ENCODE measurements at places on chromosomes 16 and 17.
A peak's percentile ranks its signal among the peaks of the same experiment; 100 is the strongest.

DNA sequence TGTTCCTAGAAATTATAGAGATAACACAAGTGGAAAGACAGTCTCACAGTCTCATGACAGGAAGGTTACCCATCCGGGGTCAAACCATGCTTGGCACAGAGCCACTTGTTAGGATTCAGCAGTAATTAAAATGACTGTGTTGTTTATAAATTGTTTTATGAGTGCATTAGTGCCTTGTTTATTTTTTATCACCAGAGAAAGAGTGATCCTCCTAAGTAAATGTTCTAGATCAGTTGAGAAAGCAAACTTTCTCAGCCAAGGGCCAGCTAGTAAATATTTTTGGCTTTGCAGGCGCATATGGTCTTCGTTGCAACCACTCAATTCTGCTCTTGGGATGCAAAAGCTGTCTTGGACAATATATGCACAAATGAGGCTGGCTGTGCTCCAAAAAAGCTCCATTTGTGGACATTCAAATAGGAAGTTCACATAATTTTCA is 253.9 kb upstream of the CACNG5 start:
- no peak for DNase-seq

- no peak for DNase-seq
These were observed 1345.8 kb downstream of the CDH11 start for GRCh38 chr16:63776034-63776433.

GRCh38 chr16:66901626-66902025 is 17.1 kb downstream of the CDH16 start:
- peak; percentile 86 for DNase-seq

GRCh38 chr17:16994631-16995030 is 22.7 kb upstream of the TNFRSF13B start:
- no peak for DNase-seq

- DNase-seq, result peak; percentile 88
These were observed 19.8 kb downstream of the SMTNL2 start for GRCh38 chr17:4604111-4604644.

DNA sequence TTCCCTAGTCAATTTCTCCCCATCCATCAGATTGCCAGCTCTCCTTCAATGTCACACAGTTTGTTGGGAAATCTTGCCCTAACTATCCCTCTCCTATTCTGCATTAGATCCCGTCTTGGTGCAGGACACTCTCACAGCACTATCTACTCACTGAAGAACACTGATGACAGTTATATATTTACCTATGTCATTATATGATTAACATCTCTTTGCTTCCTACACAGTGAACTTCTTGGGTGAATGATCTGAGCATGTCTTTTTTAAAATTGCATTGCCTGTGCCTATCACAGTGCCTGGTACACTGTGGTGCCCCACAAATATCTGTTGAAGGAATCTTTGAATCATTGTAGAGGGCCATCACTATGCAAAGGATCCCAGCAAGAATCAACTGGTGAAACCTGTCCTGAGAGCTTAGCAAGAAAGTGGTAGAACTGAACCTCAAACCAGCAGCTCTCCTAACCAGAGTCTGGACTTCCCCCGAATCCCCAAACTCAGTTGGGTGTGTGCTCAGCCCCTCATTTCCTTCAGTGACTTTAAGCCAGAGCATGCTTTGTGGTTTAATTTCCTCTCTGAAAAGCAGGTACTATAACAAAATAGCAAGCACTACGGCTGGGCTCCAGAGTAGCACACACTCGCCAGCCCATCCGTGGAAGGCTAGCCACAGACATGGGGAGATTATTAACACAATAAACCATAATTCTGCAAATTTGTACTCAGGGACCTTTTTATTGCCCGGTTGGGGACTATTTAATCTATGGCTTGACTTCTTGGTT is 680.7 kb upstream of the SALL1 start:
- DNase-seq, result no peak

- DNase-seq, result no peak
These were observed 110.7 kb upstream of the HLF start for GRCh38 chr17:55154101-55154500.

GRCh38 chr17:72137161-72137560 is 16.3 kb downstream of the SOX9 start:
- no peak for DNase-seq

GRCh38 chr16:85839681-85840240 is 40.3 kb downstream of the COX4I1 start:
- no peak for DNase-seq

GRCh38 chr16:53744449-53744848 is 40.5 kb downstream of the FTO start:
- no peak for DNase-seq

DNA sequence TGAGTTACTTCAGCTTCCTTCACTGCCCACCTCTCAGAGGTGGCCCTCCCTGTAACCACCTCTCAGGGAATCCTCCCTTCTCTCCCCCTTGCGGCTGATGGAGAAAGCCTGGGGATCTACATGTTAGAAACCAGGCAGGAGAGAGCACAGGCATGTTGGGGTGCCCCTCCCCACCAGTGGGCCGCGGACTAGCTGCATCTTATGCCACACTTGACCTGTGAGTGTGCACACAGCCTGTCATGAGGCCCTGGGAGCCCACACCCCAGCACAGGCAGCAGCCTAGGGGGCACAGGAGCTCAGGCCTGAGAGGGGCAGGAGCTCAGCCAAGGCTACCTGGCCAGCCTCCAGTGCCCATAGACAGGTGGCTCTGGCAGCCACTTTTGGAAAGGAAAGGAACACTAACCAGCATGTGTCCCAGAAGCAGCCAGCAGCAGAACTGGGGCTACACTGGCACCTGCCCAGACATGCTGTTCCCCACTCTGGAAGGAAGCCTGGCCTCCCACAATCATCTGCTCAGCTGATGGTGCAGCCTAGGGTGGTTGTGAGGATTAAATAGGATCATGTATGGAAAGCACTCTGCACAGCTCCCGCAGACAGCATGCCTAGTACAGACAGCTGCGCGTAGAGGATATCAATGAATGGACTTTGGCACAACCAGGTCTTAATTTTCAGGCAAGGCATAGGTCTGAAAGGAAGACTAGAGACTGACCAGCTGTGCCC is 60.5 kb downstream of the TMEM132E start:
- peak; percentile 94 for DNase-seq

DNA sequence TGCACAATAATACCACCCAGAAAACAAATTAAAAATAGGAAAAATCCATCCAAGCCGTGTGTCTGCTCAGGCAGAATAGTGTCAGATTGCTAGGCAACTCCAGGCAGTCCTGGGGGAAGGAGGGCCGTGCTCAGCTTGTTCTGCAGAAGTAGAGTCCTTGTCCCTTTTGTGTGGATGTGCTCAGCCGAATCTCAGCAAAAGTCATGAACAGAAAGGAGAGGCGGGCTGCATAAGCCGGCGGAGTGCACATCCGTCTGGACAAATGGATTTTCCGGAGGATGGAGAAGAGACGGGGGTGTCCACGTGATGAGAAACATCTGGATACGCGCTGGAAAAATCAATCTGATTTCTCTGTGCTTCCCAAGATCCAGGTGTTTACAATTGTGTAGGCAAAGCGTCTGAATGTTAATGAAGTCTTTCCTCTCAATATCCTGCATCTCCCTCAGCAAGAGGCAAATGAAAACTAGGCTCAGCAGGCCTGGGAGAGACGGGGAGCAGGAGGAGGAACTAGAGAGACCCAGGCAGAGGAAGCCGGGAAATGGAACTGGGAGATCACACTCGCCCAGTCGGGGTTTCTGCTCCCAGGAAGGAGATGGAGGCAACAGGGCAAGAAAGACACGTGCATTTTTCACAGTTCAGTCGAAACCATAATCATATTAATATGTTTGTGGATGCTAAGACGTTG is 7.7 kb upstream of the RBFOX3 start:
- no peak for DNase-seq

DNA sequence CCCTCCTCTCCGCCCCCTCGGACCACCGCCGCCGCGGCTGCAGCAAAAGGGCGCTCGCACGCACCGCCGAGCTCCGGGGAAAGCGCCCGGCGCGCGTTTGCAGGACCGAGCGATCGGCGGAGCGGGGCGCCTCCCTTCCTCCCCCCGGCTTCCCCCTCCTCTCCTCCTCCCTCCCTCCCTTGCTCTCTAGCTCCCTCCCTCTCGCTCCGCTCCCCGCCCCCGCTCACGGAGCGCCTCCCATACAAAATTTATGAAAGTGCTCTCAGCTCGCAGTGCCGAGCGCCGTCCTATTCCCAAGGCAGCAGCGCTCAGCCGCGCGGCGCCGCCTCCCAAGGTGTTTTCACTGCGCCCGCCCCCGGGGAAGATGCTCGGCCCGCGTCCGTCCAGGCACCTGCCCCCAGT is at the start of gene RTN4RL1:
TSS of gene RTN4RL1 (minus strand) at position 115 of the 402 bp plus-strand sequence. CDS start 469 bp downstream, outside the sequence.
- DNase-seq, result peak; percentile 91

- no peak for DNase-seq
These were observed 36.0 kb downstream of the HASPIN start for GRCh38 chr17:3759597-3760216.

DNA sequence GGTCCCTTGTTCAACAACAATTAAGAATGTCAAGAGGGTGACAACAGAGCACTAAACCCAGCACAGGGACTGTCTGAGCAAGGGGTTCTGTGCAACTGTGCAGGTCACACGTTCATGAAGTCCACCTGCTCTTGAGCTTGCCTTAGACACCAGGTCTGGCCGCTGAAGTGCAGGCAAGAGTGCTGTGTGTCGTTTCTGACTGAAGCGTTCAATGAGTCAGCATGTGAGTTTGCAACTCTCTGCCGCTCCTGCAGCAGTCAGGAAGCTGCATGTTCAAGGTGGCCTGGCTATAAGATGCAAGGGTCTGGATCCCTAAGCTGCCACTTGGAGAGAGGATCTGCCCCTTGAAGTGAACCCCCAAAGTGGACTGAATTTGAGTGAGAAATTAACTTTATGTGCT is 332.7 kb upstream of the HSBP1 start:
- no peak for DNase-seq

DNA sequence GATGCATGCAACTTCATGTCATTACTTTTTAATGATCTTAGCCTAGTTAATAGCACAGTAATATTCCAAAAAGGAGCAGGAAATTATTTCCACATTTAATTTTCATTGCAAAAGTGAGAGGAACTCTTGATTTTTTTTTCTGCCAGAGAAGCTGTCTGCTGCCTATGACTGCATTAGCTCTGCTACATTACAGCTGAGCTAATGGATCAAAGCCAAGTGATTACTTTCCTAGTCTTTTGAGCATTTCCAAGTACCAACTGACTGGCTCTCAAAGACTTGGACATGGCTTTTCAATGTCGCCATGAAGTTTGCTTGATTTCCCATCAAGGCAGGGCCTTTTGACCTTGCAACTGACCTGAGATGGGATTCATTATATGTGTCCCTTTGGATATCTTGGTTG is 356.6 kb upstream of the XYLT1 start:
- no peak for DNase-seq

GRCh38 chr17:81858170-81858966 is 2.0 kb downstream of the P4HB start:
- no peak for DNase-seq

DNA sequence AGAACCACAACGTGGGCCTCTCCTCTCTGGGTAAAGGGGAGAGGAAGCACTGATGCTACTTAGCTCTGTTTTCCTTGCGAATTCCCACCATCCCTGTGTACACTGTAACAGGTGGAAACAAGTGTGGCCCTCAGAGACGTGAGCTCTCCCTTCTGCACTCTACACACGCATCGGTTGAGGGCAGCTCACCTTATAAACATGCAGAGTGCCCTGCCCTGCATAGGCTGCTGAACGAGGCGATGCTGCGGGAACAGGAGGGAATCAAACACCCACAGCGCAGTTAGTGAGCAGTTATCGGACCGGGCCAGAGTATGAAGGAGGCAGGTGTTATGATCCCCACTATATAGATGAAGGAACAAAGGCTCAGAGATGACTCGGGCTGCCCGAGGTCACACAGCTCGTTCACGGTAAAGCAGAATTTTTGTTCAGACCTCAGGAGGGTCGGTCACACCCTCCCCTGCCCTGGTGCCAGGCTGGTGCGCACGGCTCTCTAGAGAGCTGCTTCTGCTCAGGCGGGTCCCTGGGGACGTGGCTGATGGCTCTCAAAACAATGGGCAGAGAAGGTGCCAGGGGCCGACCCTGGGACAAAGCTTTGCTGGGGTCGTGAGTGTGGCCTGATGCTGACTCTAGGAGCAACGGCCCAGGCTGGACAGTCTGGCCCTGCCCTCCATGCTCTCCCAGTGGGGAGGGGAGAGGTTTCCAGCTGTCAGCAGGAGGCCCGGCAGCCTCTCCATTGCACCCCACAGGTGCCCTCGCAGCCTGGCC is 68.5 kb downstream of the RPH3AL start:
- no peak for DNase-seq

GRCh38 chr17:77497578-77497934 is 356.8 kb downstream of the SEC14L1 start:
- no peak for DNase-seq

DNA sequence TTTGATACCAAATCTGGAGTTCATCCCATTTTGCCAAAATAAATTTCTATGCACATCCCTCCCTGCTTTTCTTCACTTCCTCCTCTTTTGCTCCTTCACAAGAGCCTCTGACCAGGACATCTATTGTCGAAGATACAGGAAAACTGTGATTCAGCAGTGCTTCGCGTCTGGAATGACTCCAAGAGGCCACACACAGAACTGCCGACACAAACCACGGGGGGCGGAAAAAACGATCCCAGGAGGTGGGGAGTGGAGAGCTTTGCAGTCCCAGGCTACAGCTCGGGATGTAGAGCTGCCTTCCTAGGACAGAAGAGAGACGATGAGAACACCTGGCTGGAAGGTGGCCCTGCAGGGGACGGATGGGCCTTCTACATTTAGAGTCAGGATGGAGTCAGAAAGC is 102.8 kb downstream of the XYLT1 start:
- DNase-seq, result no peak

DNA sequence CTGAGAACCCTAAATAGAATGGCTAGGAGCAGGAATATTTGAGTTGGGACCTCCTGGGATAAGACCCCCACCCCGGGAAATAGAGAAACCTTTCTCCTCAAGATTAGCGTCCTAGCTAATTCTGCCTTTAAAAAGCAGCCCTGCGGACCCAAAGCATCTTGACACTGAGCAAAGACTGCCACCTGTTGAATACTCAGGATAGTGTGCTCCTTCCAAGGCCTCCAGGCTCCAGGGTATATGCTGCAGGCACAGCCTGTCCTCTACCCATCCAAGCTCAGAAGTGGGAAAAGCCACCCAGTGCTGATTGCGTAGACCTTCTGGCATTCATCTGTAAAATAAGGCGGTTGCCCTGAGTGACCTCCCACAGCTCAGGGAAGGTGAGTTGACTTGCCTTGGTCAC is 456.2 kb upstream of the DYNLRB2 start:
- peak; percentile 8 for DNase-seq

DNA sequence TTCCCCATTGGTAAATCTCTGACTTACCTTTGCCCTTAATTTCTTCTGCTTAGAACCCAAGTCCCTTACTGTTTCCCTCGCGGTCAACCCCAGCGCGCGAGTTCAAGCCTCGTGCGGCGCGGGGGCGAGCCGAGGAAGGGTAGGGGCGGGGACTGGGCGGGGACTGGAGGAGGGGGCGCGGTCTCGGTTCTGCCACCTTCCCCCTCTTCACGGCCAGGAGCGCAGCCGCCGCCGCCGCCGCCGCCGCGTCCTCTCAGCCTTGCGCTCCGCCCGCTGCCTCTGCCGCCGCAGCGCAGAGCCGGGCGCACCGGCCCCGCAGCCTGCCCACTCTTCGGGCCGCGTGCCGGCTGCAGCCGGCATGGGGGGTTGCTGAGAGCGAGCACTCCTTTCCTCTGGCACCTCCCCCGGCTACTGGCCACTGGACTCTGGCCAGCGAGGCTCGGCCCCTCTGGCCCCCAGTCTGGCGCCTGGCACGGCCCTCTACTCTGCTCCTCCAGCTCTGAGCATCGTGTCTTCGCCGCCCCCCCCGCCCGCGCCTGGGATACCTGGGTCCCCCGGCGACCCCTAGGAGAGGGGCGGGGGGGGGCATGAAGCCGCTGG is at the start of gene RAPGEFL1:
TSS of gene RAPGEFL1 (plus strand) at position 196 of the 600 bp plus-strand sequence. CDS start at position 588, 392 bp downstream.
- DNase-seq, result peak; percentile 75

All from cerebellar cortex (tissue), 1 donor.